DMS53 (cell line): ENCODE measurements at places on chromosomes 11 and 22.

DNA sequence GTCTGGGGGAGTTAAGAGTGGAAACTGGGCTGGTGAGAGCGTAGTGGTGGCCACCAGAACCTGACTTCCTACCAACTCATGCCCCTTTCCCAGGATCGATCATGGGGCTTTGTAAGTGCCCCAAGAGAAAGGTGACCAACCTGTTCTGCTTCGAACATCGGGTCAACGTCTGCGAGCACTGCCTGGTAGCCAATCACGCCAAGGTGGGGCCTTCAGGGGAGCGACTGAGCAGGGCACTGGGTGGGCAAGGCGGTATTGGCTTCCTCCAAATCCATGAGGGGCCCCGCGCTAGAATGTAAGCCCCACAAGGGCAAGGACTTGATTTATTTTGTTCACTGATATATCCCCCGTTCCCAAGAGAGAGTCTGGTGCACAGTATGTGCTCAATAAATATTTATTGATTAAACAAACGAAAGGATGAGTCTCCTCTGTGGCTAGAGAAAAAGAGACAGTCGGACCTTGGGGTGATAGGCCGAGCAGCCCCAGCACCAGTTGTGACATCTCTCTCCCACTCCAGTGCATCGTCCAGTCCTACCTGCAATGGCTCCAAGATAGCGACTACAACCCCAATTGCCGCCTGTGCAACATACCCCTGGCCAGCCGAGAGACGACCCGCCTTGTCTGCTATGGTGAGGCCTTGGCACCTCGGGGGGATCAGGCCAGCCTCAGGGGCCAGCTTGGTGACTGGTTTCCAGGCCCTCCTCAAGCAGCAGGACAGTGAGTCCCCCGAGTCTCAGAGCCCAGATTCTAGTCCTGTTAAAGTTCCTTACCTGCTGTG lies 765 bp downstream of the ZFPL1 start:
- no peak for DNase-seq

DNA sequence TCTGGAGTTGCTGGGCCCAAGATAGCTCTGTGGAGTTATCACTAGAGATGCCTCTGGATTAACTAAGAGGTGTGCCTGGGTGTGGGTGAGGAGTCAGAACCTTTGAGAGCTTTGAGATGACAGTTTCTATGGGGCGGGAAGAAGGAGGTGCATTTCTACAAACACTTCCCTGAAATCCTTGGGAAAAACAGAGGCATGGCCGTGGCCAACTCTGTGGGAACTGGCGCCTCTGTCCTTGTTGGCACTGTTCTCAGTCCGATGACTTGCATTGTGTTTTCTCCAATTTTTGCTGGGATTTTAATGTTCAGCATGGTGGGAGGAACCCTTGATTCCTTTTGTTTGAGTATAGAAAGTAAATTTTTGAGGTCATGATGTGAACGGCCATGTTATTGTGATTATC lies 115.8 kb upstream of the PARVA start:
- no peak for DNase-seq

- DNase-seq, result peak; percentile 54
Measured at GRCh38 chr11:29432719-29433325, 584.0 kb downstream of the KCNA4 start.

DNA sequence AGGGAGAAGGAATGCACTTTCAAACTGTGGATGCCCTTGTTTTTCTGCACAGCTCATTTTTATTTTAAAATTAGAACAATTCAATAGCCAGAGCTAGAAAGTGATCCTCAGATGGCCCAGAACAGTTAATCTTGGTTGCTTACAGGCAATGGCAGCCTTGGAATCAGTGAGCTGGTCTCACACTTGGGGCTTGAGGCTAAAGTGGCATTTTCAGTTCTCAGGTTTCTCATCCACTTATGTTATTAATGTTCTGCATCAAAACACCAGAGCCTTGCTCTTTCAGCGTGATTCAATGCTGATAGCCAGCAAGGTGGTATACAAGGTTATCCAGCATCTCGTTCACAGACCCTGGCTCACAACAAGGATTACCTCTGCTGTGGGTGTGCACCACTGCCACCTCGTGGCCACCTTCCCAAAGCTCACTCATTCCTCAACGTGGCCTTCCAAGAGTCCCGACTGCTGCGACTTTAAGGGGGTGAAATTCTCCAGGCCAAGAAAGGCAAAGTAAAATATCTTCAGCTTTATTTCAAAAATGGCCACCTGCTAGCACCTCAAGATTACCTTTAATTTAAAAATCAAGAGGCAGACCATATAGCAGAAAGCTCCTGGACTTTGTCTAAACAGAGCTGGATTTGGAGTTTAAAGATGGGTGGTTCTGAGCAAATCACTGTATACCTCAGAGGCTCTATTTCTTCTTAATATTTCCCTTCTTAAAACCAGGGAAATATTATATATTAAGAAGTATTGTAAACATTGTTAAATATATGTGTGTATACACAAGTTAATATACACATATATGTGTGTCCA lies 34.2 kb upstream of the FSHB start:
- DNase-seq, result peak; percentile 69

DNA sequence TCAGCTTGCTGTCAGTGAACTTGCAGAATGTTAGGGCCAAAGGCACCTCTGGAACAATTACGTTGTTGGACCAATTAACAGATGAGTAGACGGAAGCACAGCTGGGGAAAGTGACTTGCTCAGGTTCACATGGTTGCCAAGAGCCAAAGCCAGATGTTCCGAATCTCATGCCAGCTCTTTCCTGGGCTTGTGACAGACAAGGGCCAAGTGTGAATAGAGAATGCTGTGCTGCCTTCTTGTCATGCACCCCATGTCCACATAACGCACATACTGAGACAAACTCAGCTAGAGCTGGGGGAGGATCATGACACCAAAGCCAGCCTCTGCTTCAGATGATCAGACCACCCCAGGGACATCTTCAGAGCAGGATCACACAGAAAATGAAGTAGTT lies 616.3 kb downstream of the INSC start:
- DNase-seq, result no peak

DNA sequence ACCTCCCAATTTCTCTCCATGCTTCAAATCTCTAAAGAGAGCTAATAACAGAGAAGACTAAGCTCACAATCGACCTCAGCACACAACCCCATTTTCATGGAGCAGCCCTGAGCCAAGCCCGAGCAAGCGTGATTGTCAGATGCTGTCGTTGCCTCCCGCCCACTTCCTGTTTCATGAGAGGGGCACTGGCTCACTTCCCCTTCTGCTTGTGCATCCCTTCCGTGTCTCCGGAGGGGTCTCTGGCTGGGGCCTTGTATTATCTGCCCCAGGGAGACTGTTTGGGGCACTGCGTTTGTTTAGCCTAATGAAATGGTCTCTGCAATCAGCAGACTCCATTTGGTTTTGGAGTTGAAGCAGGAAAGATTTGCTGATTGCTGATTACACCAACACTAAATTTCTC lies 181.3 kb upstream of the SEZ6L start:
- no peak for DNase-seq

DNA sequence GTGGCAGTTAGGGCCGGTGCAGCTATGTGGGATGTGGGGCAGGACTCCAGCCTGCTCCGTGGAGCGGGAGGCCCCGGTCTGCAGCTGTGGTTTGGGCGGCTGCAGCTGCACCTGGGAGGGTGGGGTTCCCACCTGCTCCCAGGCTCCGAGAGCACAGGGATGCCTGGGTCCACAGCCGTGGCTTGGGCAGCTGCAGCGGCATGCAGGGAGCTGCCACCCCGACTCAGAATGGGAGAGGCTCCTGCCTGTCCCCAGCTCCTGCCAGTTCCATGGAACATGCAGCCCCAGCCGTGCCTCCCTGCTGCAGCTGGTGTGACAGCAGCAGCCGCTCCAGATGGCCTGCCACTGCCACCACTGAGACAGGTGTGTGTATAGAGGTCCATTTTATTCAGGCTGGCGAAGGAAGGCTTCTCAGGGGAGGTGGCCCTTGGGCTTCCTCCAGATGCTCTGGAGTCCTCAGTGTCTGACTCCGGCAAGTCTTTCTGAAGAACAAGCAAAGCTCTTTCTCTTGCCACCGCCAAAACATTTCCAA lies 21.8 kb upstream of the UPK3A start:
- DNase-seq, result peak; percentile 70

GRCh38 chr22:41341990-41342389 lies 39.8 kb upstream of the TEF start:
- DNase-seq, result no peak

DNA sequence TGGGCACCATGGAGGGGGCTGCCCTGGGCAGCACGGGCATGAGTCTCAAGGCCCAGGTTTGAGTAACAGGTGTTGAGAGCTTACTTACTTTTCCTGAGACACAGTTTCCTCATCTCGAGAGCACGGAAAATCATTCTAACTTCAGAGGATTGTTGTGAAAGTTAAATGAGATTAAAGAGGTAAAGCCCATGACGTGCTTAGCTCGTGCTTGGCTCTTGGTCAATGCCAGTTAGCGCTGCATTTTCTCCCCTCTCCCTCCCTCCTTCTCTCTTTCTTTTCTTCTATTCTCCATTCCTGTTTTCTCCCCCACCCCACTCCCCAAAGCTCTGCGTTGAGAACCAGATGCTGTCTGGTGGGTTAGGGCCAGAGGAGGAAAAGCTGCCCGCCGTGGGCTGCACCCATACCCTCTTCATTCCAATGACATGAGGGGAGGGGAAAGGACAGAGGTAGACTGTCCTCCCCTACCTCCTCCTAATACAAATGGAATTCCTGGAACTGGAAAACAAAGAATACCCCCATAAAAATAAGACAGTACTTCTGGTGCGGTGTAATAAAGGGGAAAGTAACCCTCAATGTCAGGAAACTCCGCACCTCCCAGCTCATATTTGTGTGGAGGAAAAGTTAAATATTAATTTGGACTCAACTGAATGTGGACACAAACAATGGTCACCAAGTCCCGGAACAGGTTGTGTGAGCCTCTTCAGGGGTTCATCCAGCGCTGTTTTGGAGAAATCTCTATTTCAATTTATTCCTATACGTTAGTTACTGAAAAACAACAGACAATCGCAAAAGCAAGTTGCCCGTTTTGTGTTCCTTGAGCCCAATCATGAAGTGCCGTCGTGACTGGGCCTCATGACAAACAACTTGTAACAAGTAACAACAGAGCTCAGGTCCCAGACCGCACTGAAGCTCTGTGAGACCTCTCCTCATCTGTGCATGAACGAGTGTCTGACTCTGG lies 54.8 kb upstream of the B3GAT1 start:
- DNase-seq, result peak; percentile 89

GRCh38 chr11:94325681-94326080 lies 21.3 kb downstream of the IZUMO1R start:
- DNase-seq, result peak; percentile 72

GRCh38 chr22:35802885-35803284 lies 85.2 kb downstream of the APOL5 start:
- DNase-seq, result no peak

GRCh38 chr11:28420099-28420498 lies 311.9 kb downstream of the METTL15 start:
- DNase-seq, result no peak

GRCh38 chr11:36390963-36391471 lies 94.9 kb downstream of the PRR5L start:
- DNase-seq, result peak; percentile 40

- DNase-seq, result no peak
Measured at GRCh38 chr11:108797578-108798100, 132.8 kb downstream of the DDX10 start.

GRCh38 chr11:48104568-48104924 lies 112.1 kb upstream of the OR4B1 start:
- DNase-seq, result no peak

DNA sequence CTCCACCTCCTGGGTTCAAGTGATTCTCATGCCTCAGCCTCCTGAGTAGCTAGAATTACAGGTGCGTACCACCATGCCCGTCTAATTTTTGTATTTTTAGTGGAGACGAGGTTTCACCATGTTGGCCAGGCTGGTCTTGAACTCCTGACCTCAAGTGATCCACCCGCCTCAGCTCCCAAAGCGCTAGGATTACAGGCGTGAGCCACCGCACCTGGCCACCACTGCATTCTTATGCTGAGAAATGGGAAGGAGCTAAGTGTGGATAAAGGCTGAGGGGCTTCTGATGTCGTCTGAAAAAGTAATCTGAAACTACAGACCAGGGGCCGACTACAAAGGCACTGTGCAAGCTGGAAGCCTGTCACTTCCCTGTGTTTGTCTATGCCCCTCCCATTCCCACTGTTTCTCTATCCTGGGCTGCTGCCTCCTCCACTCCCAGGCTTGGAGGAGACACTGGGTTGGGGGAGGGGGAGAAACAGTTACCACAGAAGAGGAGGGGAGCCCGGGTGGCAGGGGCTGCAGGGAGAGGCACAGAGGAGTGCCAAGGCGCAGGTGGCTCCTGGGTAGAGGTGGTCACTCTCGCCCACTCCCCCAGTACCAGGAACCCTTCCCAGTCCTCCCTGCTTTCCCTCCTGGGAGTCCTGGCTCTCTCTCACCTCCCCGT lies 2.9 kb upstream of the MTA2 start:
- no peak for DNase-seq

DNA sequence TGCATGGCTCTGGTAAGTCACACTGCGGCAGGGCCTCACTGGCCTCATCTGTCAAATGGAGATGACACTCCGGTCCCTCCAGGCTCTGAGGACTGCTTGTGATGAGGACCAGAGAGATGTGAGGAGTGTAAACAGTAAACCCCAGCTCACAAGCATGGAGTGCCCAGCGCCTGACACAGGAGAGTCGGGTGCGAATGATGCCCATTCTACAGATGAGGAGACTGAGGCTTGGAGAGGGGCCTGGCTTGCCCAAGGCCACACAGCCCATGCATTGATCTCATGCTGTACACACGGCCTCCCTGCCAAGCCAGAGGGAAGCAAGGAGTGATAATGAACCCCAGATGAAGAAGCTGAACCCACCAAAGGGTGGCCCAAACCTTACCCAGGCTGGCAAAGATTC lies 37.2 kb downstream of the ELFN2 start:
- no peak for DNase-seq
